ENCODE measurements at places on chromosomes 13 and 19.

DNA sequence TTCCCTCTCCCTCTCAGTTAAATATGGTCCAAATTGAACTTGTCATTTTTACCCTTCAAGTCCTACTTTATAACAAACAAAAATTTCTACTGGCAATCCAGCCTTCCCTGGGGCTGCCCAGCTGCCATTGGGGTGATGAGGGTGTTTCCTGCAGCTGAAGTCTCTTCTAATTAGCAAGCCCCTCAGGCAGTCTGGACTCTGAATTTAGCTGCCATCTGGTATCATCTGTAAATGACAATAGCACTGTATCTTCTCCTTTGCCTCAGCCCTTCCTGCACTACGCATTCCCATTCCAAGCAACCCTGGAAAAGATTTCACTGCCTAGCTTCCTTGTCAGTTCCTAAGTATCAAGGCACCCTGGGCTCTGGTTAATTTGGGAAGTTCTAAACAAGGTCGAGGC, 331.1 kb upstream of the KLF12 start:
- no peak for DNase-seq

DNA sequence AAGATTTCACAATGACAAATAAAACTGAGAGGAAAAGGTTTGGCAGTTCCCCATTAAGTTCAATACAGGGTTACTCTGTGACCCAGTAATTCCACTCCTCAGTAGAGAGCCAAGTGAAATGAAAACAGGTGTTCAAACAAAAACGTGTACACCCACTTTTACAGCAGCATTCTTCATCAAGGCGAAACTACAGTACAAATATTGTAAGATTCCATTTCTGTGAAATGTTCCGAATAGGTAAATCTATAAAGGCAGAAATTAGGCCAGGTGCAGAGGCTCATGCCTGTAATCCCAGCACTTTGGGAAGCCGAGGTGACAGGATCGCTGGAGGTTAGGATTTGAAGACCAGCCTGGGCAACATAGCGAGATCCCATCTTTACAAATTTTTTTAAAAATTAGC, 8.9 kb upstream of the GDF15 start:
- DNase-seq: no peak

DNA sequence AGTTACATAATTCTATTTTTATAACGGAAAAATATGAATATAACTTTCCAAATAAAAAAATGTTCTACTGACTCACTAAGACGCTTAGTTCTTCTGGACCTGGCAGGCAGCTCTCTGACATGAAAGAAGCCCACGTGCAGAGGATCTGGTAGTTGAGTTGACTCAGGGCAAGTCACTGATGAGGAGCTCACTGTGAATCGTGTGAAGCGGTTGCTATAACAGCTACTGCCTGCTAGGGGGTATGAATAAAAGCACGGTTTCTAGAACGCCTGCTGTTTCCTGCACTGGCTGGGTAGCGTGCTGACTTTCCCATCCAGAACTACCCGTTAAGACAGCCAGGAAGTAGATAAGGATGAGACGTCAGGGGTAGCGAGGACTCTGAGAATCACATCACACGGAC, 54.7 kb upstream of the WASF3 start:
- no peak for DNase-seq

GRCh38 chr13:92807353-92807752, 419.3 kb upstream of the GPC6 start:
- DNase-seq: no peak

- DNase-seq: peak; percentile 32
Observed at GRCh38 chr19:35155441-35155840, 906 bp downstream of the FXYD5 start.

GRCh38 chr13:38415233-38415632, 65.6 kb downstream of the UFM1 start:
- no peak for DNase-seq

DNA sequence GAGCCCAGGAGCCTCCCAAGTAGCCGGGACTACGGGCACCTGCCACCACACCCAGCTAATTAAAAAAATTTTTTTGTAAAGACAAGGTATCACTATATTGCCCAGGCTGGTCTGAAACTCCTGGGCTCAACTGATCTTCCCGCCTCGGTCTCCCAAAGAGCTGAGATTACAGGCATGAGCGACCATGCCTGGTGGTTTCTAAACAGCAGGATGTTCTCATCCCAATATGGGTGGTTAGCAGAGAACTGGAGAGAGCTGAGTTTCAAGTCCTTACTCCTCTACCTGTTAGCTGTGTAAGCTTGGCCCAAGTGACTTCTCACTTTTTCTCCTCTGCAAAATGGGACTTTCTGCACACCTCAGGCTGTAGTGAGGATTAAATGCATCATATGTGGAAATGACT, 8.0 kb downstream of the TMEM91 start:
- no peak for DNase-seq

DNA sequence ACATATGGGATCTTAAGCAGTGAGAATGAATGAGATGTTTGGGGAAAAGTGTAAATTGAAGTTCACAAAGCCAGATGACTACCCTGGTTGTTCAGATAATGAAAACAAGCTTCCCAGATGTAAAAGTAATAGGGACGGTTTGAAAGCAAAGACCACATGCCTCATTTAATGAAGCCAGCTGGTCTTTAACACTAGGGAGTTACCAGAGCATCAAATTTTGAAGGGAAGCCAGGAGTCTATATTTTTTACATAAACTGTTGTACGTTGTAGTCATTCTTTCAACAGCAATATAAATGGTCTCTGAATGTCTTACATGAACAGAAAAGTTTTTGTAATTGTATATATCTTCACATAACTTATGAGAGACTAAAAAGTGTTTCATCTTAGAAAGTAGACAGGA, 2604.5 kb upstream of the PCDH20 start:
- DNase-seq: no peak

DNA sequence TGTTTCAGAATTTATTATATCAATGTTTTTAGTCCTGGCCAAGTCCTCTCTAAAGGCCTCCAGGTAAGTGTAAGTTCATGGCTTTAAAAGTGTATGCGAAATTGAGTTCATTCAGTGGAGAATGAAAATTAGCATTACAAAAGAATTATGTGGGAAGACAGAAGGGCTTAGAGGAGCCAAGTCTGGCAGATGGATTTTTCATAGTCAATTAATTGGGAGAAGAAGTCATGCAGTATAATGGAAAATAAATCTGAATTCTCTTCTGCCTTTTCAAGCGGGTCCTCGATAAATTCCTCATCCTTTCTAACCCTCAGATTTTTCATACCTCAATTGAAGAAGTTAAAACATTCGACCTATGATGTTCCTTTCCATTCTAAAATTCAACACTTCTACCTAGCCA, 394.2 kb downstream of the ITGBL1 start:
- DNase-seq: no peak

- DNase-seq: no peak
Observed at GRCh38 chr13:109123971-109124370, 494.6 kb downstream of the MYO16 start.

DNA sequence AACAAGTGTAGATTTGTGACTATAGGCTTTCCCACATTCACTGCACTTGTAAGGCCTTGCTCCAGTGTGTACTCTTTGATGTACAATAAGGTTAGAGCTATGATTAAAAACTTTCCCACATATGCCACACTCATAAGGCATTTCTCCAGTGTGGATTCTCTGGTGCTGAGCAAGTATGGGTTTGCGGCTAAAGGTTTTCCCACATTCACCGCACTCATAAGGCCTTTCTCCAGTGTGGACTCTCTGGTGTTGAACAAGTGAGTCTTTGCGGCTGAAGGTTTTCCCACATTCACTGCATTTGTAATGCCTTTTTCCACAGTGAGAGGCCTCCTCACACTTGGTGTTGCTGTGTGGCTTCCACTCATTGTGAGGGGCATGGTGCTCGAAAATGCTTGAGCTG, 3.7 kb downstream of the ZNF772 start:
- no peak for DNase-seq

GRCh38 chr13:113746671-113747070, 12.4 kb upstream of the TMEM255B start:
- peak; percentile 14 for DNase-seq

DNA sequence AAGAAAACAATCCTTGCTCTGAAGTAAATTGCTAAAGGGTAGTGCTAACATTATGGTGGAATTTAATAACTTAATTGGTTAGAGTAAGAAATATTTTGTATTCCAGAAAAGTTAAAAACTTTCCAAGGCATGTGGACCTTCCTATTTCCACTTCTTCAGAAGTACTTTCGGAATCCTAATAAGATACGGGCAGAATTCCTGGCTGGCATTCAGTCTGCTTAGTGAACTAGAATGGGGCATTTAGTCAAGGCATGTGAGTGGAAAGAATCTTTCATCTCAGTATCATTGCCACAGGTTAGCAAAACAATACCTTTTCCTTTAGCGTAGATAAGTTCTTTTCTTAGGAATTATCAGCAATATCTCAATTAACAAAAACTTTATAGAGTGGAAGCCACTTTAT, 85.1 kb downstream of the TNFRSF19 start:
- DNase-seq: no peak

- no peak for DNase-seq
Observed at GRCh38 chr13:67950603-67951002, 720.5 kb upstream of the PCDH9 start.

- DNase-seq: no peak
Observed at GRCh38 chr13:75231235-75231634, 250.7 kb downstream of the TBC1D4 start.

DNA sequence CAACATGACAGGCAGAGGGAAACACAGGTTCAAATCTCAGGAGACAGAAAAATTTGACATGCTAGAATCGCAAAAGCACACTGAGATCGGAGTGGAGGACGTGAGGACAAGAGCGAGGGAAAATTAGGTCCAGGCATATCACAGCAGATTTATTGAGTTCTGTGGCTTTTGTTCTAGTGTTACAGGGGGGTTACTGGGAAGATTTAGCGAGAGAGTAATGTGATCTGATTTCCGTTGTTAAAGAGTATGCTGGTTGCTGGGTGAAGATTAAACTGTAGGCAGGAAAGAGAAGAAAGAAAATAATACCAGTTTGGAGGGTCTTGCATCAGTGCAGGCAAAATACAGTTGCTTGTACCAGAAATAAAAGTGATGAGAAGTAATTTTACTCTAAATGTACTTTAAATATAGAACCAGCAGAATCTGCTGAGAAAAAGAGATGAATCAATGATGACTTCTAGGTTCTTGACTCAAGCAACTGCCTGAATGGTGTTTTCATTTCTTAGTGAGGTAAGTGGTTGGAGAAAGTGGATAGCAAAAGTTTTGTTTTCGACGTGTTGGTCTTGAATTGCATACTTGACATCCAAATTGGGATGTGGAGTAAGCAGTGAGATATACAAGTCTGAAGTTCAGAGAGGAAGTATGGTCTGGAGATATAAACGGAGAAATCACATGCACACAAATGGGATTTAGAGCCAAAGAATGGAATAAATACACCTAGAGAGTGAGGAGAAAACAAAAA, 35.7 kb downstream of the UFM1 start:
- DNase-seq: no peak

DNA sequence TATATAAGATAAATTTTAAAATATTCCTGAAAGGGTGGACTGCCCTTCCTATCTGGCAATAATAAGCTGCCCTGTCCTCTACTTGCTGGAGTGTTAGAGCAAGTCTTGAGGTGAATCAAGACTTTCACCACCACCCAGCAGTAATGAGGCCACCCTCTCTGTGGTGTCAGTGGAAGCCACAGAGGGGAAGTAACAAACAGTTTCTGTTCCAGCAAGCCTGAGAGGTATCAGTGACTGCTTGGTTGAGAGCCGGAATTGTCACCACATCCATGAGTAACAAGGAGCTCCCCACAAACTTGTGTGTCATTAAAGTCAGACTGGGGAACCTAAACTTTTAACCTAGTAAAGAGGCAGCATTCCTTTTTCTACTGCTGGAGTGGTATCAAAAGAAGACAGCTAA, 532.7 kb upstream of the SPRY2 start:
- DNase-seq: no peak

DNA sequence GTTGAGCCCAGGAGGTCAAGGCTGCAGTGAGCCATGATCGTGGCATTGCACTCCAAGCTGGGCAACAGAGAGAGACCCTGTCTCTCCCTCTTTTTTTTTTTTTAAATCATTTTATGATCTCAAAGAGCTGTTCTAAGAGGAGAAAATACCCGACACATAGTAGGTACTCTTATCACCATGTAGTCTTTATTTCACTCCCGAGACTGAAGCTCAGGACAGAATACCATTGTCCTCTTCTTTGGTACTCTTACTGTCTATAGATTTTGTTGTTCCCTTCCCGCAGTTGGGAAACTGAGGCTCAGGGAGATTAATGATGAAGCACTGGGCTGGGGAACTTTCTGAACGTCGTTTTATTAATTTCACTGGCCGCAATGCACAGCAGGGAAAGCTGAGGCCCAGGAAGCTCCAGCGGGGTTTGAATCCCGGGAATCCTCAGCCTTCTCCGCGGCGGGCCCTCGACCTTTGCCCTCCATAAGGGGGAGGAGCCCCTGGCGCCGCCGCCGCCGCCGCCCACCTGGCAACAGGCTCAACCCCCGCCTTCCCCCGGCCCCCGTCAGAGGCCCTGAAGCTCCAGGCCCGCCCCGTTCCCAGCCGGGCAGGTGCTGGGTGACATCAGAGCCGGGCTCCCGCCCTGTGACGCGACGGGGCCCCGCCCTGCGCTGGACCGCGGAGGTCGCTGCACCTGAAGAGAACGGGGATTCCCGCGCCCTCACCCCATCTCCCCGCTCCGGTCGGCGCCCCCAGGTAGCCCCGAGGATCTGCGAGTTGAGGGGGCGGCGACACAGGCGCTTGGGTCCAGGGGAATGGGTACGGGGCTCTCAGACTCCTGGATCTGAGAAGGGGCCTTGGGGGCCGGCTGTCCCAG, 1.6 kb downstream of the MYH14 start:
- peak; percentile 92 for DNase-seq

- no peak for DNase-seq
Observed at GRCh38 chr19:50638600-50638999, 1.1 kb downstream of the SYT3 start.

DNA sequence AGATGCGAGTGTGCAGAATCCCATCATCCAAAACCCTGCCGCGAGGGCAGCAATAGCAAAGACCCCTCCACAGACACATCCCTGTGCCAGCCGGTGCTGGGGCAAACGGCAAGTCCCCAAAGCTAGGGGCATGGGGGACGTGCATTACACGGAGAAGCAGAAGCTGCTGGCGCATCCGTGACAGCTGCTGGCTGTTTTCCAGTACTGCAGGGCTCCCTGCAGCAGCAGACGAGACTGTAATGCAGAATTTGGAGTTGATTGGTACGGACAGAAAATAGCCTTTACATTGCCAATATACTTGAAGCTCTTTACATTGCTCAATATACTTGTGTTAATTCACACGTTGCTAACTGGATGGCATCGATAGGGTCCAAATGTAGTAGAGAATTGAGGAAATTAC, 77.2 kb upstream of the TMTC4 start:
- no peak for DNase-seq

All from mucosa of descending colon (tissue), 3 donors.